Activated CD4-positive, alpha-beta T cell treated with anti-CD3 and anti-CD28 coated beads, Interleukin-2, amount 50 U/mL, for 4 hours (primary cell): ENCODE measurements at places on chromosomes 6 and 20.
A peak's percentile ranks its signal among the peaks of the same experiment; 100 is the strongest.

DNA sequence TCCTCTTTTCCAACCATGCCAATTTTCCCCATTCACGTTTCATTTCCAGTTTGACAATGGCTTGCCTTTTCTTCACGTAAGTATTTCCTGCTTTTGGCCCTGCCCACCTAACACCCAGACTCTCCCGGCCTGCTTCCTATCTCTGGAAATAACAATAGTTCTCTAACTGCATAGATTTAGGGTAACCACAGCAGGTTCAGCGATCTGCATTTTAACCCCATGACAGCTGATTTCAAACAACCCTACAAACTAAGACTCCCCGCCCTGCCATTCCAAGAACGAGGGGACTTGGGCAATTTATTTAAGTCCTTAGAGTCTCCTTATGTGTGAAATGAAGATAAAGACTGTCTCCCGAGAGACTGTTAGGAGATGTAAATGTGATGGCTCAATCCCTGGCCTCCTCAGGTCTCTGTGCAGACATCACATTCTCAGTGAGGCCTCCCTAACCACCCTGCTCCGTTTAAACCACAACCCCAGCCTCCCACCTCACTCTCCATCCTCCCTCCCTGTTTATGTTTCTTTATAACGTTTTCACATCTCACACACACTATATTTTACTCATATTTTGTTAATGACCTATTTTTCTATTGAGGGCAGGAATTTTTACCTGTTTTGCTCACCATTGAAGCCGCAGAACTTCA lies 134.8 kb downstream of the GJA10 start:
- DNase-seq: no peak

DNA sequence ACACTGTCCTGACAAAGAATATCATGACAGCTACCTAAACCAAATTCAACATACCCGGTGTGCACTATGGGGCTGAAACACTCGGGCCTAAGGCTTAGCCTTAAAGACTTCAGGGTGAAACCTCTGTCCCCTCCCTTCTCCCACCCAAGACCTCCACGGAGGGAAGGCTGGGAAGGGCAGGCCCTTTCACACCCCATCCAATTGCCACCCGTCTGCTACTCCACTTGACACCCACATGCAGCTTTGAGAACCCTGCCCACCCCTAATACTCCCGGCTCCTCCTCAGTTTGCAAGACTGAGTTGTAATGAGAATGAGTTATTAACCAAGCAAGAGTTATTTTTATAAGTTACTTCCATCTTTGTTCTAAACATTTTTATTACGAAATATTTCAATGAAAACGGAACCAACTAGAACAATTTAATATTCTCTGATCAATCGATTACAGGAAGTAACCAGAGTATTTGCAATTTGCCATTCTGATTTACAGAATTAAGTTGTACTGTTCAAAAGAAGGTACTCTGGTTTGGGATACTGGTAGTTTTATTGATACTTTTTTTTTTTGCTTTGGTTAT lies 3.7 kb downstream of the TAF4 start:
- no peak for DNase-seq

GRCh38 chr6:148972481-148972880 lies 225.7 kb downstream of the UST start:
- peak; percentile 27 for DNase-seq

GRCh38 chr6:85669735-85670194 lies 27.1 kb upstream of the SYNCRIP start:
- DNase-seq: peak; percentile 4

- DNase-seq: no peak
These were observed 209.0 kb downstream of the SYNE1 start for GRCh38 chr6:152428126-152428525.

GRCh38 chr20:35091816-35092523 lies 637 bp downstream of the TRPC4AP start:
- DNase-seq: no peak

DNA sequence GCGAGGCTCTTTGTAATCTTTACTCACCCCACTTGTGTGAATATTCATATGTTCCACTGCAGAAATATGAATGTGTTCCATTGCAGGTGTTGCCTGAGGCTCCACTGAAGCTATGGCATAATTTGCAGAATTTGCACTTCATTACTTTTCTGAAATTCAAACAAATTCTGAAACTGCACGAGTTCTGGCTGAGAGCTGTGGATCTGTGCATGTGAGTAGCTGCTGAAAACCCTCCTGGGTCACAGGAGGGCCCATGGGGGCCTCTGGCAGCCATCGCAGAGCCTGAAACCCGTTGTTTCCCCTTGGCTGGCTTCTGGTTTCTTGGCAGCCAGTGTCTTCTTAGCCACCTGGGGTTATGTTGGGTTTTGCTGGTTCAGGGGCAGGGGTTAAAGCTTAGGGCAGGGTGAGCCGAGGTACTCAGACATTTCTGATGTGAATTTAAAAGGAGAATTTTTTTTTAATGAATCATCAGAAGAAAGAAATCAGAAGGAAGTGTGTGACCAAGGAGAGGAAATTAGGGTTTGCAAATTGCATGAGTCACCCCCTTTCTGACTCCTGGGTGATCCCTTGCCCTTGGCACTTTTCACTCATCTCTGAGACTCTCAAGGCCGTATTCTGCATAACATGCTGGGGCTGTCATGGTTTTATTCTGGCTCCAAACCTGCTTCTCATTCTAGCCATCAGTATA lies 40.6 kb downstream of the TOX2 start:
- DNase-seq: peak; percentile 36

- DNase-seq: no peak
These were observed 103.1 kb upstream of the RIN2 start for GRCh38 chr20:19654921-19655320.

- no peak for DNase-seq
These were observed 1.4 kb downstream of the PFDN4 start for GRCh38 chr20:54209216-54209813.

DNA sequence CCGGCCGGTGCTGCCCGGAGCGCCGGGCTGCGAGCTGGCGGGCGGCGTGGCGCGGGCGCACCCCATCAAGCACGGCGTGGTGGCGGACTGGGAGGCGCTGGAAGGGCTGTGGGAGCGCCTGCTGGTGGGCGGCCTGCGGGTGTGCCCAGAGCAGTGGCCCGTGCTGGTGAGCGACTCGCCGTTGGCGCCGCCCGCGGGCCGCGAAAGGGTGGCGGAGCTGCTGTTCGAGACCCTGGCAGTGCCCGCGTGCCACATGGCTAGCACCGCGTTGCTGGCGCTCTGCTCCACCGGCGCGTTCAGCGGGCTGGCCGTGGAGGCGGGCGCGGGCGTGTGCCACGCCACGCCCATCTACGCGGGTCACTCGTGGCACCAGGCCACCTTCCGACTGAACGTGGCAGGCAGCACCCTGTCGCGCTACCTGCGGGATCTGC lies 517 bp downstream of the ACTL10 start:
- peak; percentile 23 for DNase-seq

DNA sequence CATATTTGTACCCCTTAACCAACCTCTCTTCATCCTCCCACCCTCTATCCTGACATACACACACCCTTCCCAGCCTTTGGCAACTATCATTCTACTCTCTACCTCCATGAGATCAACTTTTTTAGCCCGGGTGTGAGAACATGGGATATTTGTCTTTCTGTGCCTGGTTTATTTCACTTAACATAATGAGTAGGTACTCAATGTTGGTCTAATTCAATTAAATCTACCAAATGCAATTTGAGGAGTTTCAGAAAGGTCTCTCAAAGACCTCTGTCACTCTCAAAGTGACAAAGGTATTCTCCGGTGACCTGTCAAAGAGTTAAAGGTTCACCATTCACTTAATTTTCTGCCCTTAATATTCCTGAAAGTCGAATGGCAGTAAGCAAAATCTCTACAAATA lies 87.7 kb downstream of the ME1 start:
- no peak for DNase-seq

- DNase-seq: no peak
These were observed 226.2 kb upstream of the ARID1B start for GRCh38 chr6:156550949-156551348.

- no peak for DNase-seq
These were observed 143.6 kb downstream of the PHACTR3 start for GRCh38 chr20:59747671-59748515.

- DNase-seq: no peak
These were observed 75.7 kb upstream of the JARID2 start for GRCh38 chr6:15170126-15170525.

DNA sequence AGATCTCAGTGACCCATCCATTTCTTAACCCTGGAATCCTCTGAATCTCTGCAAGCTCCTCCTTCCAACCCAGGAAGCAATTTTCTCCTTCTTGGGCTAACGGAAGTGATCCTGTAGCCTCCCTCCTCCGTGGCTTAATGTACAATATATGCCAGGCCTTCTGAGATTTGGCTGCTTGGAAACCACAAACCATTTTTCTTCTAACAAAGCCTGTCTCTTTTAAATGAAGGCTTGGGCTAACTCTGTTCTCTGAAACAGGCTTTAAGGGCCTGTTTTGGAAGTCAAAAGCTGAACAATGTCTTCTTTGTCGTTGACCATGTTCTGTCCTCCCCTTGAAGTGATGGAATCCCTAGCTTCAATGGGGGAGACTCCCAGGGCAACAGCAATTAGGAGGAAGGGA lies 14.9 kb downstream of the FYN start:
- DNase-seq: no peak

DNA sequence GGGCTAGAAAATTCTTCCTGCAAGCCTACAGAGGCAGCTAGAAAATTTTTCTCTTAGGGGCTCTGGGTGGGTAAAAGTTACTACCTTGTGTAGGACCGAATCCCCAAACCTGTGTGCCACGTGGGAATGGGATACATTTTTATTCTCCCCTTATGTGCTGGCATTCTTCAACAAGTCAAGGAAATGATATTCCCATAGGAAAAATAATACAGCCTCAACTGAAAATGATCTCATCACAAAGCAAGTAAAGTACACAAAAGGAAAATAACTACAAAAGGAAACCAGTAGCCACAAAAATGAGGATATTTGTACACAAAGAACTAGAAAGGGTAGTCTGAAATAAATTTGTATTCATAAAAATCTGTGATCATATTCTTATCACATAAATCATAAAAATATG lies 298.1 kb downstream of the LAMA2 start:
- no peak for DNase-seq

GRCh38 chr6:75302280-75302679 lies 17.7 kb upstream of the TMEM30A start:
- no peak for DNase-seq

DNA sequence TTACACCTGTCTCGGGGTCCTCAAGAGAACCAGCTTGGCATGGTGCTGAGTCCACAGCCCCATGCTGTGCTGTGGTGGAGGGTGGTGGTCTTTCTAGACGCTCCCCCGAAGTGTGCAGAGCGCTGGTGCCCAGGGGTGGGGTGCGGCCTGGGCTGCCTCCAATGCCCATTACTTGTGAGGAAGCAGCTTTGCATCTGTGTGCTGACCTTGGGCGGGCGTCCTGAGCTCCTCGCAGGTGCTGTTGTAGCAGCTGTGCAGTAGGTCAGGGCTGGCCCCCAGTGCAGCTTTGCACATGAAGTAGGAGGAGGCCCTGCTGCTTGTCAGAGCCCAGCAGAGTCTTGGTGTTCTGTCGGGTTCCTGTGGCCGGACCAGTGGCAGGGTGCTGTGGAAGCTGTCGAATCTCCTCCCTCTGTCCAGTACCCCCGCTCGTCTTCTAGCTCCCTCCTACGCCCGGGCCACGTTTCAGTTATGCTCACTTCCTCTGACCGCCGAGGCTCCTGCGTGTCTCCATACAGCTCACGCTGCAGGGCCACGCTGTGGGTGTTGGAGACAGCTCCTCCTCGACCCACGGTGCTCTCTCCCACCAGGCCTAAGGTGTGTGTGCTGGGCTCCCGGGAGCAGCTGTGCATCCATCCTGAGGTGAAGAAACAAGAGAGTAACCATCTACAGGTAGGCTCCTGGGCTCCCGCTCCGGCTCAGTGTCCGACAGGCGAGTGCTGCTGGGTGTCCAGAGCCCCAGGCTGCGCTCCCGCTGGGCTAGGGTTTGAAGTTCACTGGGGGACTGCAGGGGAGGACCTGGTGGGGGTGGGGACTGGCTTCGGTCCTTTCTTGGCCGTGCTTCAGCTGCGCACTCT lies 4.1 kb downstream of the RTEL1 start:
- DNase-seq: no peak

DNA sequence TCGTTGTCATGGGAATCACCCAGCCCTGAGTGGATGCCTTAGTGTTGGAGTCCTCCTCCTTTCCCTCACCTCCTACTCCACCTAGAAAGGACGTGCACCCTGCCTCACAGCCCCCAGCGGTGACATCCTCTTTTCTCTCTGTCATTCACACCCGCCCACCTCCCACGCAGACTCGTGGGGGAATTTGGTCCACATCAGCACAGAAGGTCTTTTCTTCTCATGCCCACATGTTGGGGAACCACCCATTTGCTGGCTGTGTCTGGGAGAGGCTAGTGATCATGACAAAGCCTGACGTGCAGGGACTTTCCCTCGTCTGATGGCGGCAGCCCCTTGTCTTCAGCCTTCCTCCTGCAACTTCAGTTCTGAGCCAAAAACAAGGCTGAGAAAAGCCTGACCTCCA lies 96.0 kb upstream of the CNKSR3 start:
- DNase-seq: peak; percentile 91

DNA sequence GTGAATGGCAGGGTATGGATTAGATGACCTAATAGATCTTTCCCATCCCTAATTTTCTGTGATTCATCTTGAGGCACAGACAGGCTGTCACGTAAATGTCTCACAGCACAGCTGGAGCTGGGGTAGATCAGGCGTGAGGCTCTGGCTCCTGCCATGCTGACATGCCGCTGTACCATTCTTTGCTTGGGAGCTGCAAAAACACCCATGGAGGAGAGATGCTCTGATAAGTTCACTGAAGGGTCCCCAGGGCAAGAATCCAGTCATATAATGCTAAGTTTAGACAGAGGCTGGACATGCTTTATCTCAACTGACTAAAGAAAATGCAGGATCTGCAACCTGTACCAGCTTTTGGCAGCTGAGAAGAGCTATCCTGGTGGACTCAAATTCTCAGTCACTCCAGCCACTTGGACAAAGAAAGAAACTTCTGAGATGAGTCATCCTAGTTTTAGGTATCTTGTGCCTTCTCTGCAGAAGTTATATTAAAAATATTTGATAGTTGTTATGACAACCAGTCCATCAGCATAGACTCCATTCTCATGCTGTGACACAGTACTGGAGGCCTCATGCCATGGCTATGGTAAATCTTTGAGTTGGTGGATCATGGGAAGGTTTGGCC lies 185.1 kb upstream of the RAB32 start:
- DNase-seq: no peak

DNA sequence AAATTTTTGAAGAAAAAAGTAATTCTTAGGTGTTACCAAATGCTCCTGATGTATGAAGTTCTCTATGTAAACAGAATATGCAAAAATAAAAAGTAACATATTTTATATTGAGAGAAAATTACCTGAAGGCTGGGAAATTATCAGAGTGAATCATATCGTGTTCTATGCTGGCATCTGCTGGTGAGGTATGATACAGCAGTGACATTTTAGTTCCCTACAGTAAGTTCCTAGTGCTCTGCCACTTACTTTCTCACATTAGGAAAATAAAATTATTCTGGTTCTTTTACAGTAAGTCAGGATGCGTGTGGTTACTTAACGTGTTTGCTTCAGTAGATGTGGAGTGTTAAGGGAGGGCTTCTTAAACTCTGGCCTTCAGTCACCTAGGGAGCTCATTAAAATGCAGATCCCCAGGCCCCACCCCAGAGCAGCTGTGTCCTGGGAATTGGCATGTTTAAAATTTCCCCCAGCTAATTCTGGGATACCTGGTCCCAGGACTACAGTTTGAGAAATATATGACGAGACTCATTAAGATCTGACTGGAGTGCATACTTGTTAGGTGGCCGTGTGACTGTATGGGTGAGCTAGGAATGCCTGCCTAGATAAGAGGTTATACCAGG lies 3.2 kb downstream of the ACTR5 start:
- DNase-seq: no peak

- DNase-seq: no peak
These were observed 42.7 kb downstream of the MAFB start for GRCh38 chr20:40646361-40646760.
